NCI-H1694 (cell line): ENCODE measurements at places on chromosomes 7 and 10.

DNA sequence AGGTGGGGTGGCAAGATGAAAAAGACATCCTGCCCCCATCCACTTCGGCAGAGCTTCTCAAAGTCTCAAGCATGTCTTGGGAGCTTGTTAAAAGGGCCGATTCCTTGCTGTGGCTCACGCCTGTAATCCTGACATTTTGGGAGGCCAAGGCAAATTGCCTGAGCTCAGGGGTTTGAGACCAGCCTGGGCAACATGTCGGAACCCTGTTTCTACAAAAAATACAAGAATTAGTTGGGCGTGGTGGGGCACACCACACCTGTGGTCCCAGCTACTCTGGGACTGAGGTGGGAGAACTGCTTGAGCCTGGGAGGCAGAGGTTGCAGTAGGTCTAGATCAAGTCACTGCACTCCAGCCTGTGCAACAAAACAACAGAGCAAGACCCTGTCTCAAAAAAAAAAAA, 14.5 kb downstream of the TRIM8 start:
- no peak for DNase-seq

DNA sequence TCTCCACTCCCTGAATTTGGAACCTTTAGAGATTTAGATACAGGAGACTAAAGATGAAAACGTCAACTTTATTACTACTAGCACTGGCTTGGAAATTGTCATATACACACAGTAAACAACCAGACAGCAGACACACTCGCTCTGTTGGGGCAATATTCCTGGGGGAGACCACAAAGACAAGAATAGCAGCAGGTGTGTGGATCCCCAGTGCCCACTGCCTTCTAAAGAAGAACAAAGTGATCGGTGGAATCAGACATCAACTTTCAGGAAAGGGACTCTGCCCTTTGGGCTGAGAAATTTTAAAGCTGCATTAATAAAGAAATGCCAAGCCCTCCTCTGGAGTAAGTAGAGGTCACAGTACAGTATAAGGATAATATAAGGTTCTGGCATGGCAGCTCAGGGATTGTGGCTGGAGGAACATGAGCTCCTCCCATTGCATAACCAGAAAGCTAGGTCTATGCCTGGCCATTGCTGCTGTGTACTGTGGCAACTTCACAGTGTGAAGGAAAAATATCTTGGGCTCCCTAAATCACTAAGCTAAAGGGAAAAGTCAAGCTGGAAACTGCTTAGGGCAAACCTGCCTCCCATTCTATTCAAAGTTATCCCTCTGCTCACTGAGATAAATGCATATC, 57.1 kb upstream of the ANKRD1 start:
- DNase-seq, result no peak

GRCh38 chr10:3592424-3592823, 192.6 kb downstream of the KLF6 start:
- no peak for DNase-seq

- no peak for DNase-seq
These were observed 36.2 kb upstream of the ACTR3B start for GRCh38 chr7:152723364-152723763.

- DNase-seq, result no peak
These were observed 49.9 kb upstream of the DIP2C start for GRCh38 chr10:739403-739802.

DNA sequence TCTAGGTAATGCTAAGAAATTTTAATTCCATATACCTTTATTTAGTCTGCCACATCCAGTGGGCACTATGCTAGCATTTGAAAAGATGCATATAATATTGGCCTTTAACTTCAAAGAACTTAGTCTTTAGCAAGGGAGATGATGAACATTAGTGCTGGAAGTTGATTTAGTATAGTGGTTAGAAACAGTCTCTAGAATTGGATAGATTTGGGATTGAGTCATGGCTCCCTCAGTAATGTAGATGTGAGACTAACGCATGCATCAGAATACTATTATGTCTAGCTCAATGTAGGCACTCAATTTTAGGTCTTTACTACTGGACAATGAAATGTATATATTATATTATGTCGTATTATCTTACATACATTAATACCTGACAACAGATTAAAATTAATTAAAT, 5.8 kb downstream of the DKK1 start:
- no peak for DNase-seq

- peak; percentile 56 for DNase-seq
These were observed at the start of gene MNX1 for GRCh38 chr7:157010588-157011332. Gene MNX1, minus strand, starts transcription at chr7:157010663. Its CDS starts 313 bp downstream, at chr7:157010350.

GRCh38 chr10:62919776-62920175, 103.6 kb upstream of the EGR2 start:
- no peak for DNase-seq

GRCh38 chr10:66144016-66144415, 781.8 kb upstream of the LRRTM3 start:
- DNase-seq, result no peak

- DNase-seq, result no peak
These were observed 59.6 kb upstream of the C1GALT1 start for GRCh38 chr7:7122701-7123281.

DNA sequence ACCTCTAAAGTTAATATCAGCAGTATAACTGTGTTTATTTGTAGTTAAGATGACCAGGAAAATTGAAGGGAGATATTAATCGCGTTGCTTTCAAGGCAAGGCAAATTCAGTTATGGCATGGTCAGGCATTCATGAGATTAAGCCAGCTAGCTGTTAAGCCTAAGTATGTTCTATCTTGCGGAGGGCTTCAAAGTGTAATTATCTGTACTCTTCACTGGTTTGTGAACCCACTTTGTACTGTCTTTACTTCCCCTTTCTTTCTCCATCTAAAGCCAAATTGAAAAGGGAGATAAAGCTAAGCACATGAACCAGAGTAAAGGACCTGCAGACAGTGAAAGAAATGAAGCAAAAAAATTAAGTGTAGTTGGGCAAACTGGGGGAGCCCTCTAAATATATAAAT, 483.1 kb upstream of the NRP1 start:
- DNase-seq, result no peak

GRCh38 chr7:156665101-156665500, 24.5 kb downstream of the RNF32 start:
- no peak for DNase-seq

DNA sequence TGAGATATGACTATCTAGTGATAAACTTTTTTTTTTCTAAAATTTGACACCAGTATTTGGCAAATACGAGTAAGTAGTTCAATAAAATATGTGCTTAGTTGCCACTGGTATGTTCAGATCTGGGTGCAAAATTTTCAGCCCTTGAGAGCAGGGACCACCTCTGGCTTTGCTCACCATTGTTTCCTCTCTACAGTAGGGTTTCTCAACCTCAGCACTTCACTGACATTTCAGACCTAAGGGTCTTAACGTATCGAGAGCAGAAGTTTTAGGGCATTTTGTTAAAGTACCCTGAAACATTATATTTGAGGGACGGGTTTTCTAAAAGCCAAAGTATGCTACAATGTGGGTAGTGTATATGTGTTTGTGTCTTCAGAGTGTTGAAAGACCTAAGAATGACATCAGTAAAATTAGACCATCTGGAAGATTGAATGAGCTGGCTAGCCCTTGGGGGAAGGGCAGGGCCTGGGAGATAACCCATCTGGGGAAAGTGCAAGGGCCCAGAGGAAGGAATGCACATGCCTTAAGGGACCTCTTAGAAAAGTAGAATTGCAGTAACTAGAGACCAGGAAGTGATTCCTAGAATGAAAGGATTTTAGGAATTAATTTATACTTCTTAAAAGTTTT, 11.8 kb downstream of the BZW2 start:
- DNase-seq, result no peak

DNA sequence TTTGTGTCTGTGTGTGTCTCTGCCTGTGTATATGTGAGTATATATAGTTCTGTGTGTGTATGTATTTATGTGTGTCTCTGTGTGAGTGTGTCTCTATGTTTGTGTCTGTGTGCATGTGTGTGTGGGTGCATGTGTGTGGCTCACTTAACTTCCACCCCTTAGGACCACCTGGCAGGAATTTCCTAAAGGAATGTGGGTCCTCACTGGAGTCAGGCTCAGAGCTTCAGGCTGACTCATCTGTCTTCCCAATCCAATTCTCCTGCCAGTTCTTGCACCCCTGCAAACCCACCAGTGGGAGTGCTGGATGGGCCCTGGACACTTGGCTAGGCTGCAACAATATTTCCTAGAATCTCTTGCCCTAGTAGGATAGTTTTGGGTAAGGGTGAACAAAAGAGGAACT, 70.2 kb upstream of the GRB10 start:
- DNase-seq, result no peak

DNA sequence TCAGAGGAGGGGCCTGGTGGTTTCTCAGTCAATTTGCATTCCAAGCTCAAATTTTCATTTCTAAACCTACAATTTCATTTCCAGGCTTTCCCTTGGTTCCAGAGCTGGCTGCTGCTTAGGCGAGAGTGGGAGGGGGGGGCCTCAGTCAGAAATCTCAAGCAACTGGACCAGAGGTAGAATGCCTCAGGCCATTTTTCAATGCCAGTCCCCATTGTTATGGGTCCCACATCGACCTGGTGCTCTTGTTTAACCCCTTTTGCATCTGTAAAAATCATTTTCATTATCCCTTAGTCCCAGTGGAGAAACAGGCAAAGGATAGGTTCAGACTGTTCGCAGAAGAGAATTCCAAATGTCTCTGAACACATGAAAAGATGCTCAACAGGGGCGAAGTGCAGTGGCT, 13.5 kb upstream of the BAG3 start:
- DNase-seq, result no peak

DNA sequence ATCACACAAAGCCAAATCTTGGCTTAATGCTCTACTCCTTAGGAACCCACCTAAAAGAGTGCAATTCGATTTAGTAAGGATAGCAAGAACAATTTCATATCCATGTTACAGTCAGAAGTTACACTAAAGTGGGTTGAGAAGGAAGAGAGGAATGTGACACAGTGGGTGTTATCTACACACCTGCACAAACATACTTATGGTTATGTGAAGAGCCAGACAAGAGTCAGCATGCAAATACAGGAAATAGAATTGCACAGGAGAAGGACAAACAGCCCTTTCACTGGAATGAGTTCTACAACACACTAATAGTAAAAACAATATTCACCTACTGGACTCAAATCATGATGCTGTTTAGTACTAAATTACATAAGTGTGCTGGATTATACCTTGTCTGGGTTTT, 262.8 kb downstream of the DGKB start:
- no peak for DNase-seq
